Sigmoid colon (tissue), 7 donors: ENCODE measurements at places on chromosomes 6 and 20.

DNA sequence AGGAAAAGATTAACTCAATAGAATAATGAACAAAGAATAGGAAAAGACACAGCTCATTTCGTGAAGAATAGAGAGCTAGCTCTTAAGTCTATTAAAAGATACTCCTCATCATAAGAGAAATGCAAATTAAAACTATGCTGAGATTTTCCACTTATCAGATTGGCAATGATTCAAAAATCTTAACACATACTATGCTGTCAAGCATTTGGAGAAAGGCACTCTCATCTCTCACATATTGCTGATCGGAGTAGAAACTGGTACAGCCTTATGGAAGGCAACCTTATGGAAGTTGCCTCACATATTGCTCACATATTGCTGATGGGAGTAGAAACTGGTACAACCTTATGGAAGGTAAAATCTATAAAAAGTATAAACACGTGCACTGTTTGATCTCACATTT, 21.4 kb upstream of the PLAGL1 start:
- no peak for DNase-seq

GRCh38 chr6:153966001-153966400, 73.0 kb upstream of the OPRM1 start:
- no peak for DNase-seq

- no peak for DNase-seq
Observed at GRCh38 chr6:169139179-169139971, 114.3 kb downstream of the THBS2 start.

DNA sequence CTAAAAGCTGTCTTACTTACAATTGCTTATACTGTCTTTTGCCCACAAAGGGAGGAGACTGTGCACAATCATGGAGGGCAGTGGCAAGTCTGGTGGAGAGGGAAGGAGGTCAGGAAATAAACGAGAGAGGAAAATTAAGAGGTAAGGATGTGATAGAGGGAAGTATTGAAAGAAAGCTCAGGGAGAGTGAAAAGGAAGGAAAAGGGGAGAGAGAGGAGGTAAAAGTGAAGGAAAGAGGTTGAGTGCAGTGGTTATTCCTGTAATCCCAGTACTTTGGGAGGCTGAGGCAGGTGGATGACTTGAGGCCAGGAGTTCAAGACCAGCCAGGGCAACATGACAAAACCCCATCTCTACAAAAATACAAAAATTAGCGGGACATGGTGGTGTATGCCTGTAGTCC, 82.7 kb upstream of the EPB41L1 start:
- DNase-seq: no peak

DNA sequence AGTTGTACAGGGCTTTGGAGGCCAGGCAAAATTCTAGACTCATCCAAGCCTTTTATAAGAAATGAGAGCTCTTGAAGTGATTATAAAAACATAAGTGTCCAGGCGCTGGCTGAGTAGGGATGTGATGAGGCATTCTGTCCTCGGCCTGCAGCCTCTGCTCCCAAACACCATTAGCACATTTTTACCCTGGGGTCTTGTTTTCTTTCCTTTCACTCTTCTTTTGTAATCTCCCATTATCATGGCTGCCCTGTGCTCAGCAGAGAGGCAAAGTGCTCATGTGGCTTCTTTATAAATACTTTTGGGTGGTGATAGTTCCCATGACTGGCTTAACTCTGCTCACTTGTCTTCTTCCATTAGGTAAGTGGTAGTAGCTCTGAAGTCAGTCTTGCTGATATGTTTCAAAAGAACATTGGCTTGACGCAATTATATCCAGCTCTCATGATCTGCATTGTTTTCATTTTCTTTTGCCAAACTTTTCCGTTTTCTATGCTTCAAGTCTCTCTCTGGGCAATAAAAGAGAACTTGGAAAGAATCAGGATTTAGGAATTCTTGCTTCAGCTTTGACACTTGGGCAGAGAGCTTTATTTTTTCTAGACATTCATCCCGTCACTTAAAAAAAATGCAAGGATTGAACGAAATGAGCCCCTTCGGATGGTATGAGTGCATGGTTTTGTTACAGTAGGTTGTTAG, 61.1 kb downstream of the CAP2 start:
- DNase-seq: no peak

- no peak for DNase-seq
Observed at GRCh38 chr6:131931063-131931750, 20.0 kb downstream of the CCN2 start.

DNA sequence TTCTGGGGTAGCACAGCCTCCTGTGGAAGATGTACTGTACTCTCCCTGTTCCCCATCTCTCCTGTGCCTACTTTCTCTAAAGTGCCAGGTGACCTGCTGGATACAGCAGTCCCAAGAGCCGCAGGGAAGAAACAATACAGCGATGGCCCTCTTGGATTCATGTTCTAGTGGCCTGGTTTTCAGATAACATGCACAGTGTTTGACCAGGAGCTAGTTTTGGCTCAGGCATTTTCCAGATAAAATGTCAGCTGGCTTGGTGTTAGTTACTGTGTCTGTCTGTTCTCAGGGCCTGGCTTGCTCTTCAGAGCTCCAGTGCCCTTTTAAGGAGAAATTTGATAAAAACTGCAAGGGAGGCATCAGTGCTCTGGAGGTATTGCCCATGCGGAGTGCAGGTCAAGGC, 41.3 kb downstream of the GABRR2 start:
- DNase-seq: no peak

DNA sequence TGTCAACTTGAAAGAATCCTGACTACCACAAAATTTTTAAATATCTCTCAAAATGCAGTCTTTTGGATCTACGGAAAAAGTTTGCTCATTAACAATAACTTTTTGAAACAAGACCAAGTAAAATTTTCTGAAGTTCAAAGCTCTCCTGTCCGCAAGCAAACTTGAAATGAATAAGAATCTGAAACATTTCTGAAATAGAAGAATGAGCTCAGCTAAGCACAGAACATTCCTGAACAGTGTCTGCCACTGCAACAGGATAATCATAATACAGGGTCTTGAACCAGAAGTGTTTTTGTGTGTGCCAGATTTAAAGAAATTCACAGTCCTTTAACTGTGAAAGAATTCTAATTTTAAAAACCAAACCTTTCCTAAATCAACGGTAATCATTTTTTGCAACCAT, 49.1 kb upstream of the TASP1 start:
- DNase-seq: no peak

- no peak for DNase-seq
Observed at GRCh38 chr6:56904068-56904467, 50.8 kb upstream of the BEND6 start.

- DNase-seq: no peak
Observed at GRCh38 chr6:89775150-89775549, 44.4 kb downstream of the MDN1 start.

DNA sequence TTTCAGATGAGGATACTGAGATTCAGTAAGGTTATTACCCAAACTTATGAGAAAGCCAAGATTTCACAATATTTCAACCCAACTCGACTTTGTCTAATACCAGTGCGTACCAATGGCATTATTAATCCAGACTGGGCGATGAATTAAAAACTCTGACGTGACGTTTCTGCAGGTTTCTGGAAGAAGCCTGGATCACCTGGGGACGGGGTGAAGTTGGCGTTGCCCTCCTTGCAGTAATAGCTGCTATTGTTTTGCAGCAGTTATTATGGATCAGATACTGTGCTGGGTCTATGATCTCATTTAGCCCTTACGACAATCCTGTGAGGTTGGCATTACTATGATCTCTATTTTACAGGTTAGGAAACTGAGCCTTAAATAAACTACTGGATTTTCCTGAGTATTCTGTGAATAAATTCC, 569 bp upstream of the CDC5L start:
- DNase-seq: no peak

GRCh38 chr20:49831770-49832631, 19.4 kb downstream of the SLC9A8 start:
- no peak for DNase-seq

DNA sequence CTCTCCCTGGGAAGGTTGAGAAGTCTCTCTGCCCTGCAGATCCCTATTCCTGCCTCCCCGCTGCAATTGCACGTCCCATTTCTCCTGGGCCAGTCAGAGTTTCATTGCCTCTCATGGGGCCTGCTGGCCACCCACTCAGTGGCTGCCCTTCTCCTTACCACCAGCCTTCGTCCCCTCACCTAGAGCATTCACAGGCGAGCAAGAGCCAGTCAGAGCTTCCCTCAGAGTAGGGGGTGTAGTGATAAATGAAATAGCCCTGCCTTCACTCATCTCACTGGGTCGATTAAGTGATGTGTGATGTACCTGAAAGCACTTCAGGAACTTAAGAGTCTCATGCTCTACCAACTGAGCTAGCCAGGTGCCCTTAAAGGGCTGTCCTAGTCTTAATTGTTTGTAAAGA, 52.0 kb upstream of the FANCE start:
- no peak for DNase-seq

DNA sequence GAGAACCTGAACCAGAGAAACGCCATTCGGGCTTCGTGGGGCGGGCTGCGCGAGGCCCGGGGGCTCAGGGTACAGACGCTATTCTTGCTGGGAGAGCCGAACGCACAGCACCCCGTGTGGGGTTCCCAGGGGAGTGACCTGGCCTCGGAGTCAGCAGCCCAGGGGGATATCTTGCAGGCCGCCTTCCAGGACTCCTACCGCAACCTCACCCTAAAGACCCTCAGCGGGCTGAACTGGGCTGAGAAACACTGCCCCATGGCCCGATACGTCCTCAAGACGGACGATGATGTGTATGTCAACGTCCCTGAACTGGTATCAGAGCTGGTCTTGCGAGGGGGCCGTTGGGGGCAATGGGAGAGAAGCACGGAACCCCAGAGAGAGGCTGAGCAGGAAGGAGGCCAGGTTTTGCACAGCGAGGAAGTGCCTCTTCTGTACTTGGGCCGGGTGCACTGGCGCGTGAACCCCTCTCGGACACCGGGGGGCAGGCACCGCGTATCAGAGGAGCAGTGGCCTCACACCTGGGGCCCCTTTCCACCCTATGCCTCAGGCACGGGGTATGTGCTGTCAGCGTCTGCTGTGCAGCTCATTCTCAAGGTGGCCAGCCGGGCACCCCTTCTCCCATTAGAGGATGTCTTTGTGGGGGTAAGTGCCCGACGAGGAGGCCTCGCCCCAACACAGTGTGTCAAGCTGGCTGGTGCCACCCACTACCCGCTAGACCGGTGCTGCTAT, 904 bp downstream of the B3GALT4 start:
- no peak for DNase-seq

DNA sequence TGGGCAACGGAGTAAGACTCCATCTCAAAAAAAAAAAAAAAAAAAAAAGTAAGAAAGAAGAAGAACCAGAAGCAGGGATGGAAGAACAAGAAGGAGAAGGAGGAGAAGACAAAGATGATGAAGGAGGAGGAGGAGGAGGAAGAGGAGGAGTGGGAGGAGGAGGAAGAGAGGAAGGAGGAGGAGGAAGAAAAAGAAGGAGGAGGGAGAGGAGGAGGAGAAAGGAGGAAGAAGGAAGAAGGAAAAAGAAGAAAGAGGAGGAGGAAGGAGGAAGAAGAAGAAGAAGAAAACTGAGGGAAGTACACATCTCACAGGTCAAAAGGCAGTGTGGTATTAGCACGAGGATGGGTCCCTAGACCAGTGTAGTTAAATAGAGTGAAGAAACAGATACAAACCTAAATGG, 65.1 kb upstream of the SCAF8 start:
- no peak for DNase-seq

DNA sequence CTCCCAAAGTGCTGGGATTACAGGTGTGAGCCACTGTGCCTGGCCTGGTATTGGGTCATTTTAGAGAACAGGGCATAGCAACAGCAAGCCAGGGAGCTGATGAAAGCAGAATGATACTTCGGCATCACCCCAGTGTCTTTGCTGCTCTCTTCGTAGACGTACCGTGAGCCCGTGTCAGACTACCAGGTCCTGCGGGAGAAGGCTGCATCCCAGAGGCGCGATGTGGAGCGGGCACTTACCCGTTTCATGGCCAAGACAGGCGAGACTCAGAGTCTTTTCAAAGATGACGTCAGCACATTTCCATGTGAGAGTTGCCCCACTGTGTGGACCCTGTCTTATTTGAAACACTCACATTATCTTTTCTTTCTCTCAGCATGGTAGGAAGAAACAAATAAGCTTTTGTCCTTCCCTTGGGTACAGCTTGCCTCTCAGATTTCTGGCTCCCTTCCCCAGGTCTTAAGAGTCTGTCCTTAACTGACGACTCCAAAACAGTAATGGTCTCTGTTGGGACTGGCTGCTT, 15.9 kb downstream of the TAF8 start:
- no peak for DNase-seq
